Posterior cingulate gyrus (tissue), 11 donors: ENCODE measurements at places on chromosomes 16 and 17.
A peak's percentile ranks its signal among the peaks of the same experiment; 100 is the strongest.

DNA sequence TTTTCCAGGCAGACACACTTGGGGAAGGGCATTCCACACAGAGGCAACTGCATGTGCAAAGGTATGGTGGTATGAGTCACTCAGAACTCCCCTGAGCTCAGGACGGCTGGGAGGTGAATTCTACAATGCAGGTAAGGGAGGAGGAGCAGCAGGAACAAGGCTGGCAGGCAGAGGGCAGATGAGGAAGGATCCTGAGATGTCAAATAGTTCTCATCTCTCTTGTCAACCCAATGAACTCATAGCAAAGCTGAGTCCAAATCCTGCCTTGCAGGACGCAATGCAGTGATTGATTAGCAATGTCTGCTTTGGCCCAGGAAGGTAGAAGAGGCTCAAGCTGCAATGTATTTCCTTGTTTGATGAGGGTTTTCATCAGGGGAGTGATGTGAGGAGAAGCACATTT is 243.5 kb downstream of the XYLT1 start:
- no peak for DNase-seq

GRCh38 chr17:17515934-17516930 is 20.0 kb upstream of the RASD1 start:
- DNase-seq, result no peak

GRCh38 chr17:7403727-7403976 is 245 bp downstream of the TMEM256 start:
- DNase-seq, result no peak

DNA sequence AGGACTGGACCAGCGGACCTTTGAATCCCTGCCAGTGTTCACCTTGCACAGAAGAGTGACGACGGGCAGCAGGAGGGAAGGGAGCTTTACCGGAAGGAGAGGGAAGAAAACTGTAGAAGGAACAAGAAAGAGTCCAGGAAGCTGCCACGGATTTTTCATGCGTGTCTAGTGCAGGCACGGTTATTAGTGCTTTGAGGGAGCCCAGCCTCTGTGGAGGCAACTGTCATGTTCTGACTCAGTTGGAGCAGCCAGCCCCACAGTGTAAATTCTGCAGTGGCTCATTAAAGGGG is 6.5 kb upstream of the HOXB13 start:
- no peak for DNase-seq

DNA sequence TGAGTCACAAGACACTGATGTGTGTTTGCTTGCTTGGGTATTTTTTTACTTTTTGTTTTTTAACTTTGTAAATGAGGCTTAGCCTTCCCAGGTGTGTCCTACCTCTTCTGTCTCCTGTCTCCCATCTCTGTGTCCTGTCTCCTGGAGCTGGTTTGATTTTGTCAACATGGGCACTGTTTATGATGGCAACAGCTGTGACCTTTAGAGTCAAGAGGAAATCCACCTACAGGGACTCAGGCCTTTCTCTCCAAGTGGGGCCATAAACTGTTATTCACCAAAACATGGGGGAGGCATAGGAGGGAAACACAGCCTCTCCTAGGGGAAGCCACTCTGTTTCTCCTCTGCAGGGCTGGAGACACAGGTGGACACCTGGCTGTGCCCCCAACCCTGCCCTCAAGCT is 13.1 kb upstream of the PLCG2 start:
- DNase-seq, result no peak

DNA sequence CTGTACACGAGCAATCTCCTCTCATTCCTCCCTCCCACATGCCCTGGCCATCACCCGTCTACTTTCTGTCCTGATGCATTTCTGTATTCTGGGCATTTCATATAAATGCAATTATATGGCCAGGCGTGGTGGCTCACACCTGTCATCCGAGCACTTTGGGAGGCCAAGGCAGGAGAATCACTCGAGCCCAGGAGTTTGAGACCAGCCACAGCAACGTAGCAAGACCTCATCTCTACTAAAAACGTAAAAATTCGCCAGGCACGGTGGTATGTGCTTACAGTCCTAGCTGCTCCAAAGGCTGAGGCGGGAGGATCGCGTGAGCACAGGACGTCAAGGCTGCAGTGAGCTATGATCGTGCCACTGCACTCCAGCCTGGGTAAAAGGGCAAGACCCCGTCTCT is 4.8 kb downstream of the MEAK7 start:
- DNase-seq, result peak; percentile 12

DNA sequence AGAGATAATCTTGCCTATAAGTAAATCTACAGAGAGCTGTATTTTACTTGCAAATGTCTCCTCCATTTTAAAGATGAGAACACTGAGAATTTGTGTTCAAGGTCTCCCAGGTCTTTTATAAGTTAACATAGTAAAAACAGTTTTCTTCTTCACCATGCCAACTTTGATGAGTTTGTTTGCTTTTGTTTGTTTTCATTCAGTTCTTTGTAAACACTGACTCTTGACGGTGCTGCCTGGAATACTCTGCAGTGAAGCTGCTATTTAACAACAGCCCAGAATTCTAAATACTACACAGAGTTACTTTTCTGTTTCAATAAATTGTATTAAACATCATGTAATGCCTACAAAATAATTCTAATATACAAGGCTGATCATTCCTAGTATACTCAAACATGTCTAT is 41.4 kb upstream of the PITPNM3 start:
- no peak for DNase-seq

- DNase-seq, result no peak
These were observed 49.8 kb downstream of the IRF8 start for GRCh38 chr16:85948616-85949265.

GRCh38 chr16:86758932-86759331 is 180.6 kb downstream of the FOXL1 start:
- DNase-seq, result no peak

GRCh38 chr17:68800751-68801150 is 154.4 kb downstream of the ABCA8 start:
- no peak for DNase-seq

- peak; percentile 5 for DNase-seq
These were observed 179.1 kb upstream of the CHMP6 start for GRCh38 chr17:80812362-80813088.

- no peak for DNase-seq
These were observed 621.8 kb upstream of the ZFHX3 start for GRCh38 chr16:73669535-73670274.

DNA sequence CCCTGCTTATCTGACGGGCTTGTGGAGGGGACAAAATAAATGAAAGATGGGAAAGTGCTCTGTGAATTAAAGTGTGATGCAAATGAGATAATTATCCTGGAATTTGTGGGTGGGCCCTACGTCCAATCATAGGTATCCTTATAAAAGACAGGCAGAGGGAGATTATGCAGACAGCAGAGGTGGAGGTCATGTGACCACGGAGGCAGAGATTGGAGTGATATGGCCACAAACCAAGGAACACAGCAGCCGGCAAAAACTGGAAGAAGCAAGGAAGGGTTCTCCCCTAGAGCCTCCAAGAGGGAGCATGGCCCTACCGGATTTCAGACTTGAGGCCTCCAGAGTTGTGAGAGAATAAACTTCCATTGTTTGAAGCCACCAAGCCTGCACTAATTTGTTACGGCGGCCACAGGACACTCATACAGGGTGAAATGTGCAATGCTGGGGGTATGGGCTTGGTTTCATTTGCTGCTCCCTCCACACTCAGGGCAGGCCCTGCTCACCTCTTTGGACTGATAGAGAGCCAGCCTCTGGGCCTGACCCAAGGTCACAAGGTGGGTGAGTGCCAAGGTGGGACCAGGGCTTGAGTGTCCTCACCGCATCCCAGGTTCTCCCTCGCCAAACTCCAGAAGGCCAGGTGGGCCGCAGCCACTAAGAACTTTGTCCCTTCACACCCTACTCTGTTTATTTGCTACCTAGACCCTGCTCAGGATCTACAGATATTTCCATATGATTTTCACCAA is 149.6 kb upstream of the TNRC6C start:
- DNase-seq, result no peak

DNA sequence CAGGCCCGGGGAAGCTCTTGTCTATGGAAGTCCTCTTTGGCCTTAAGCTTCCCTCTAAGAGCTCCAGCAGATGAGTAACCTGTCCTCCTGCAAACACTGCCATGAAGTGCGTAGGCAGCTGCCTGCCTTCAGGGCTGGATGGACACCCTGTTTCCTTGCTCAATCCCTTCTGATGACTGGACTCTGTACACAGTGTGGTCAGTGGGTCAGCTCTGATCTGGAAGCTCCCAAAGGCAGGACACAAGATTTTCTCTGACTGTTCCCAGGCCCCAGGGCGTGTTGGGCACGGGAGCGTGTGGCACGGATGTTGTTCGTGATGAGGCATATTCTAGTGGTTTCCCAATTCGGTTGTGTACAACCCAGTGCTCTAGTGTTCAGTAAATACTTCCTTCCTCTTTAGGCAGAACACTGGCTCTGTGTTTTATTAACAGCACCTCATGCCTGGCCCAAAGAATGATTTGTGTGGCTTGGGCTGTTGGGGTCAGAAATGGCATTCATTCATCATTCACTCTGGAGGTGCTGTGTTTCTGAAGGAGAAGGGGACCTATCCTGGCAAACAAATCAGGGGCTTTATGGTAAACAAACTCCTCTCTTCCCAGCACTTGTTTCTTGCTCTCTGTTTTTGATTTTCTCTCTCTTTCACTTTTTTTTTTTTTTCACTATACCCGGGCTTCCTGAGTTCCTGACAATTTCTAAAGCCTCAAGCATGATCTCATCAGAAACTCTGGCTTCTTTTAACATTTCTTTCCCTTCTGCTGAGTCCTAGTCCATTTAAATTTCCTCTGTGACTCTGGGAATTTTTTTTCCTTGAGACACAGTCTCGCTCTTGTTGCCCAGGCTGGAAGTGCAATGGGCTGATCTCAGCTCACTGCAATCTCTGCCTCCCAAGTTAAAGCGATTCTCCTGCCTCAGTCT is 12.0 kb upstream of the RNF157 start:
- DNase-seq, result no peak

GRCh38 chr17:60110586-60110985 is 31.9 kb upstream of the HEATR6 start:
- DNase-seq, result no peak

GRCh38 chr17:35865412-35866340 is 3.0 kb downstream of the HEATR9 start:
- DNase-seq, result no peak

GRCh38 chr17:1989135-1989534 is 36.0 kb downstream of the RTN4RL1 start:
- DNase-seq, result no peak

DNA sequence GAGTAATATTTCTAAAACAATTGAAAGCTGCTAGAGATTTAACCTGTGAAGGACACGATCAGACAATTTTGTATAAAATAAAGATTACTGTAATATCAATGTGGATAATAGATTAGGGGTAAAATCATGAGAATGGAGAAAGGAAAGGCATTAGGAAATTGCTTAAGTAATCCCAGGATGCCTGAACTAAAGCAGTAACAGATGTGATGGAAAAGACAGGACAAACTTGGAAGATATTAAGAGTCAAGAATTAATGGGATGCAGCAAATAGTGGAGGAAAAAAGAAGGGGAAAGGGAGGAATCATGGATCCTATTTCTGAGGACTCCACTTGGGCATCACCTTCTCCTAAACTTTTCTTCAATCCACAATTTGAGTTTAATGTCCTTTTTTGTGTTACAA is 437.1 kb upstream of the PMFBP1 start:
- DNase-seq, result no peak

DNA sequence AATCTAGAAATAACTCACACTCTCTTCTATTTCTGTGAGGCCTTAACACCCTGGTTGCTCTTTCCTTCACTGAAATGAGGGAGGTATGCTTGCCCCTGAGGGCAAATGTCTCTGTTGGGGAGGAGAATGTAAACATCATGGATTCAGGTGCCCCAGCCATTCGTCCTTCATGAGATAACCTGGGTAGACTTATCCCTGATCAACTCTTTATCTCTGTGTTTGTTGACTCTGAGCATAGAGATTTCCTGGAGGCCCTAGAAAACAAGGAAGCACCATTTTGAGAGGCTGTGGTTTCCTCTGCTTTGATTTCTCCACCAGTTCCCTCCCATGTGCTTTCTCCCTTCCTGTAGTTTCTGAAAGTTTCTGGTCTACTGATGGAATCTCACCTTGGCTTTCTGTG is 77.3 kb downstream of the PHKB start:
- no peak for DNase-seq

- no peak for DNase-seq
These were observed 4.9 kb downstream of the STX1B start for GRCh38 chr16:31005350-31006085.

DNA sequence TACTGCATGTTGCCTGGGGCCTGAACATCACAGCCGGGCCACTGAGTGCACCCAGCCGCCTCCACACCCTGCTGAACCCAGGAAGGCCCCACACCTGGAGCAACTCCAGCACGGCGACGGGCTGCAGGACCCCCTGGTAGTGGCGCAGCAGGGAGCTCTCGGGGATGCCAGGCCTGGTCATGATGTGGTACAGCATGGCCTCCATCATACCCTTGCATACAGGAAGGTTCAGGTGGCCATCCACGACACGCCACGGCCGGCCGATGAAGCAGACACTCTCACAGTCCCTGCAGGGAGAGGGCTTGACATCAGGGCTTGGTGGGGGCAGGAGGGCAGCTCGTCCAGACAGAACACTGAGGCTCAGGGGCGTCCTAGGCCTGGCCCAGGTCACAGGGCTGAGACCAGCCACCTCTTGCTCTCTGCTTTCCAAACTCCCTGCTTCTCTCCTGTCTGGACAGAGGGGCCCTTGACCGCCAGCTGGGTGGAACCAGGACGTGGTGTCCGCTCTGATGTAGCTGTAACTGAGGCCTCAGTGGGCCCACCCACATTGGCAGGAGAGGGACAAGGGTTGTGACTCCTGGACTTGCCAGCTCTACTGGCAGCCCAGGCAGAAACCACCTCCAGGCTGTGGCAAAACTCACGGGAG is 60.3 kb downstream of the IL21R start:
- no peak for DNase-seq

DNA sequence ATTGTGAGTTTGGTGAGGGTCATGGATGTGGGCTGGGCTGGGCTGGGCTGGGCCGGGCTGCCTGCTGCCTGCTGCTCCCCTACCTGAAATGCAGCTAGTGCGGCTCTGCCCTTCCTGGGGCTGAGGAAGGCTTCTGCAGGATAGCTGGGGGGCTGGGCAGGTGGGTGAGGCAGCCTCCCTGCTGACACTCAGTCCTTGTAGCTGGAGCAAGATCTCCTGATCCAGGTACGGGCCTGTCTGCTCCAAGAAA is 4.7 kb downstream of the RPL13 start:
- DNase-seq, result no peak

DNA sequence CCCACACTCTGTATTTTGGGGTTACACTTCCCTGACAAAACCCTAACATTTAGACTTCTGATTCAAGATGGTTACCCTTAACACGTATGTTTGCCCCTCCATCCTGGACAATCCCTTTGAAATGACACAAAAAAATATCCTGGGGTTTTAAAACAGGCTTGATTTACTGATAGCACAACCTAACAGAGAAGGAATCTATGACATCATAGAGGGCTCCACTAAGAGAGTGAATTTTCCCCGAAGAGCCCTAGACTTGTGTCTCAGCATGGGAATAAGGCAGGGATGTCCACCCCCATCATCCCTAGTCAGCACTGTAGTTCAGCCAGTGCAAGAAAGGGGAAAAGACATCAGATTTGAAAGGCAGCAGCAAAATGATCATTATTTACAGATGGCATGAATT is 15.8 kb upstream of the SRCIN1 start:
- DNase-seq, result no peak
